CD4-positive, alpha-beta T cell treated with Interleukin-21 for 1 hour (primary cell): ENCODE measurements at places on chromosomes 2 and 18.

DNA sequence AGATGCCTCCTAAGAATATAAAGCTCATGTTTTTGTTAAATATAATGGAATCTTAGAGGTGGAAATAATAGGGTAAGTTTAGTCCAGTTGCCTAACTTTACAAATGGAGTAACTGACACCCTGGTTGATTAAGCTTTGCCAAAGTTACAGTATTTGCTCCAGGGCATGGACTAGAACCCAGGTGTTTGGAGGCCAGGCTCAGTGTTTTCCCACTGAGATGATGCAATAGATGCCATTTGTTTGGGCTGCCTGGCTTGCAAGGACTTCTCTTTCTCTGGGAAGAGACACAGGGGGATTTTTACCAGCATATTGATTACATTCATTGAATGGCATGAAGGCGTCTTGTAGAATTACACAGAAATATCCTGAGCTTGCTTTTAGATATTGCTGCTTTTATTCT lies 397.8 kb downstream of the SLC4A3 start:
- no peak for DNase-seq

GRCh38 chr2:85733121-85733960 lies 20.4 kb upstream of the ATOH8 start:
- DNase-seq, result no peak

DNA sequence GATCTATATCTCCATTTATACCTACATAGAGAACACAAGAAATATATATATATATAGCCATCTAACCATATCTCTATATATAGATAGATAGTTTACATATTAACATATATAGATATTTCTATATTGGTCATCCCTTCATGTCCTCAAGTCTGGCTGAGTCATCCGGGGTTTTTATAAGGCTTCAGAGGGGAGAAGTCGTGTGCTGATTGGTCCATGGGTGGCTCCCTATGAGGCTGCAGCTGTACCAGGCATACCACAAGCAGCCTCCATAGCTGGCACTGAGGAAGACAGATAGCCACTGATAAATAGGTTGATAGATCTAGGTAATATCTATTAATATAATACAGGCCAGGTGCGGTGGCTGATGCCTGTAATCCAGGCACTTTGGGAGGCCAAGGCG lies 618.3 kb upstream of the SETBP1 start:
- DNase-seq, result no peak

- no peak for DNase-seq
Observed at GRCh38 chr2:120862201-120863060, 126.8 kb downstream of the GLI2 start.

- no peak for DNase-seq
Observed at GRCh38 chr18:49904871-49905555, 91.7 kb upstream of the ACAA2 start.

DNA sequence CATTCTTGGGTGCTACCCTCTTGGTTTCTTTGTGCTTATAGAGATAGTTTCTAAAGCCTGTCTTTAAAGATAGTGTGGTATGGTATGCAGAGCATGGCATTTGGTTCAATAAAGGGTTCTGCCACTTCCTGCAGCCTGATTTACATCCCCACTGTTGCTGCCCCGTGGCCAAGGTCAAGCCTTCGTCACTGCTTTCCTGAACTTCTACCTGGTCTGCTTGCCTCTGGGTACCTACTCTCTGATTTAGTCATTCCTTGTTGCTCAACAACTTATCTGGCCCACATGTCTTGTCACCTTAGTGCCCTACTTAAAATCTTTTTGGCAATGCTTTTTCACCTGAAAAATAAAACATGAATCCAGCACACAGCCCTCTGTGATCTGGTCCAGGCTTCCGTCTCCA lies 352.9 kb downstream of the LPIN1 start:
- no peak for DNase-seq

- no peak for DNase-seq
Observed at GRCh38 chr2:177662895-177663294, 270.3 kb downstream of the AGPS start.

DNA sequence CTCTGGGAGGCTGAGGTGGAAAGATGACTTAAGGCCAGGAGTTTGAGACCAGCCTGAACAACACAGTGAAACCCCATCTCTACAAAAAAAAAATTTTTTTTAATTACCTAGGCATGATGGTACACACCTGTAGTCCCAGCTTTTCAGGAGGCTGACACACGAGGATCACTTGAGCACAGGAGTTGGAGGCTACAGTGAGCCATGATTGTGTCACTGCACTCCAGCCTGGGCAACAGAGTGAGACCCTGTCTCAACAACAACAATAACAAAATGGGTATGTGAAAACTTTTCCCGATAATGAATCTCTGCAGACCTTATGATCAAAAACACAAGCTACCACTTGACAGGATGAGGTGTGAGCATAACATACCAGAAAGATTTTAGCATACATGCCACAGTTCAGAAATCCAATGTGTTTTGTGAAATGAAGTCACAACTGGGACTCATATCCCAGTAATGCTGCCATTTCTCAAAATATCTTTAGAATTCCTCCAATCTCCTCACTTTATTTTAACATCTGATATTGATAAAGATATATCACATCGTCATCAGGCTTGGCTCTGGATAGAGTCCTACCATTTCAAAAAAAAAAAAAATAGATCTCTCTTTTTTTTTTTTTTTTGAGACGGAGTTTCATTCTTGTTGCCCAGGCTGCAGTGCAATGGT lies 74.0 kb upstream of the PELI1 start:
- DNase-seq, result no peak

DNA sequence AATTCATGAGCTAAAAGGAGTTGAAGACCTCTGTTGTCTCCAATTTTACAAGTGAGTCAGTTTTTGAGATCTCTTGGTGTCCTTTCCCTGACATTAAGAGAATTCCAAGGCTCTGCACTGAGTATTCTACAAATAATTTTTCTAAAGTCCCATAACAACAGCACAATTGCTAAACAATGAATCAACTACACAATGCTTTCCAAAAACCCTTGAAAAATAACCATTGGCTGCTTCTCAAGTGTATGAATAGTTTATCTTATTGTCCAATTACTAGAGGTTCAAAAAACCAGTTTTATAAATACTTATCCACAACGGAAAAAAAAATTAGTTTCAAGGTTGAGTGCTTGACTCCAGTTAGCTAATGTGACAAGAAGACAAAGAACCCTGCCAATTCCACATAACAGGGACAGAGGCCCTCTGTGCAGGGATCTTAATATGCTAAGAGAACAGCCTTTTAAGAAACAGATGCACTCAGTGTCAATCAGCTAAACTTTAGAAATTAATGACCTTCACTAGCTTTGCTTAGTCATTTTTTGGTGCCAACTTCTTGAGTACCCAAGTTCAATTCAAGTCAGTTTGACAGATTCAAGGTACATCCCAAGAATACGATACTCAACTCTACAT lies 266.6 kb upstream of the CYP26B1 start:
- DNase-seq, result no peak

DNA sequence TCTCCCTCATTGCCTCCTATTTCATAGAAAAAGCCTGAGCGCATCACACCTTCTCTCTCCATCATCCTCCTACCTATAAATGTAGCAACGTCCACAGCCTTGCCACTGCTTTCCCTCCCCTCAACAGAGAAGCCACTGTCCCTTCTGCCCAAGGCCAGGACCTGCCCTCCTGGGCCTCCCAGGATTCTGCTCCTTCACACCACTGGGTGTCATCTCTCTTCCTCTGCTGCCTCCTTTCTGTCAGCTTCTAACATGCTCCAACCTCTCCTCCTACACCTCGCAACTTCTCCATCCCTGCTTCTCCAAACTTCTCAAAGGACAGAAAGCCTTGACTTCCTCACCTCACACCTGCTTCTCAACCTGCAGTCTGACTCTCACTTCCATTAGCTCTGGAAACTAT lies 21.2 kb upstream of the ME2 start:
- DNase-seq, result no peak

GRCh38 chr18:62420513-62421209 lies 95.6 kb downstream of the TNFRSF11A start:
- DNase-seq, result peak; percentile 75
